Right atrium auricular region (tissue), 2 donors: ENCODE measurements at places on chromosomes 6 and 20.

DNA sequence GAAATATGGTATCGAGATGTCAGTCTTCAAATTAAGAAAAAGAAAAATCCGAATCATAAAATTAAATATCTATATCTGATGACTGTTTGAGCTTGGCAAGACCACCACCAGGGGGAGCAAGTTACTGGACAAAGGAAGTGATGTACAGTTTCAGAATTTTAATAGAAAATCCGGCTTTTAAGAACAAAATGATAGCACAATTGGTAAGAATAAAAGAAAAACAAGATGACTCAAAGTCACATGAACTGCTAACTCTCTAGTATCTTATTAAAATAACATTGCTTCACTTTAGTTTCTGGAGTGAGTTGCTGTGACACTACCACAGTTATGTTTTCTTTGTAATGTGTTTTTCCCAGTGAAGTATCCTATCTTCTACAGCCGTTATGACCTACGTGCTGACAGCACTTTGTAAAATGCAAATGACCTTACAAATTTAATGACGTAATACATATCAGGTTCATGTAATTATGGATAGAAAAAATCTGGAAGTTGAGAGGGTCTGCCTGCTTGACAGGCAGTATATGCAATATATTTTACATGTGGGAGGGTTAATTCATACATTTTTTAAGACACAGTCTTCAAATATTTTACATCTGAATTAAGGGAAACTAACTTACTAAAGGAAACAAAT lies 405.3 kb upstream of the HS3ST5 start:
- peak; percentile 59 for DNase-seq

GRCh38 chr20:40628877-40629276 lies 60.2 kb downstream of the MAFB start:
- peak; percentile 30 for DNase-seq

DNA sequence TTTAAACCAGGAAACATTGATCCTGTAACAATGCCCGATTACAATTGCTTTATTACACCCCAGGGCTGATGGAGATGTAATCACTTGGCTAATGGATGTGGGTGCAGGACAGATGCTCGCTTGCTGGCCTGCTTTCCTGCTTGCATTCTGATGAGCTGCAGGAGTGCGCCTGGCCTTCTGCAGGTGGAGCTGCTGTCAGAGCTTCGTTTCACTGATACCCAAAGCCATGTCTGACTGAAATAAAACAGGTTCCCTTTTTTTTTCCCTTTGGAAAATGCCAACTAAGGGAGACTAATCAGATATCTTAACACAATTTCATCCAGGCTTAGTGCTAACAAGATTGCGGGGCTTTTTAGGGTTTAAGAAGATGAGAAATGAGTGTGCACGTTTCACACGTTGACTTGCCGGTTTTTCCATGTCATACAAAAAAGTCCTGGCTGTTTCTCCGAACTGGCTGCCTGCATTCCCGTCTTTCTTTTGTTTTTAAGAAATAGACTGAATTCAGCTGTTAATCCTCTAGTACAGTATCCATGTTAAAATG lies 60.7 kb downstream of the VAPB start:
- DNase-seq: no peak

DNA sequence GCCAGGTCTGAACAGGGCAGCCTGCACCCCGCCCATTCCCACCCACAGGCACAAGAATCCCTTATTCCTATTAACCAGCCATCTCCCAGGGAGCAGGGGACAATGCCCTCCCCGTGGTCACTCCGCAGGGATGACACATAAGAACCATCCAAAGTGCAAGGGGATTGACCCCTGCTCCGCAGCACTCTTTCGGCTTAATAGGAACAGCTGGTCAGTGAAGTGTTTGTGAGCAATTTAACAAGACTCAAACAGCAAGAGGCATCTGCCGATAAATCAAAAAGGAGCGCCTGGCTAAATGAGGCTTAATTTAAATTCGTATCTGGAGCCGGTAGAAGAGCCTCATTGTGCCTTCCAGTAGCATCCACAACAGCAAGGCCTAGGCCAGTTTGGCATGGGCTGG lies 389.4 kb downstream of the RNGTT start:
- DNase-seq: no peak

GRCh38 chr20:47392015-47392720 lies 35.7 kb upstream of the ZMYND8 start:
- peak; percentile 71 for DNase-seq

DNA sequence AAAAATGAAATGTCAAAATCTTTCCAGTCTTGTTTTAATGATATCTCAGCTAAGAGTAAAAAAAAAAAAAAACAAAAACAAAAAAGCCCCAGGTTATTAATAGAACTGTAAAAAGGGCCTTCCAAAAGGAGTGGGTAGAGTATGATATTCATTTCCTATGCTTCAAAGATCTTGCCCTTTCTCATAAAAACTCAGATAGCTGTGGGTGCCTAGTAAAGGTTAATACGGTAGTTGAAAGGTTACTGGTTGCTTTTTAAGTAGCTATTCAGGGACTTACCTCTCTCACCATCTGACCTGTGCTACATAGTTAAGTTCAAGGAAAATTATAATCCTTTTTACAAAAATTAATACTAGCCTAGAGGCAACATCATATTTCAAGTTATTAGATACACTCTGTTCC lies 14.9 kb downstream of the TRMT6 start:
- DNase-seq: no peak

DNA sequence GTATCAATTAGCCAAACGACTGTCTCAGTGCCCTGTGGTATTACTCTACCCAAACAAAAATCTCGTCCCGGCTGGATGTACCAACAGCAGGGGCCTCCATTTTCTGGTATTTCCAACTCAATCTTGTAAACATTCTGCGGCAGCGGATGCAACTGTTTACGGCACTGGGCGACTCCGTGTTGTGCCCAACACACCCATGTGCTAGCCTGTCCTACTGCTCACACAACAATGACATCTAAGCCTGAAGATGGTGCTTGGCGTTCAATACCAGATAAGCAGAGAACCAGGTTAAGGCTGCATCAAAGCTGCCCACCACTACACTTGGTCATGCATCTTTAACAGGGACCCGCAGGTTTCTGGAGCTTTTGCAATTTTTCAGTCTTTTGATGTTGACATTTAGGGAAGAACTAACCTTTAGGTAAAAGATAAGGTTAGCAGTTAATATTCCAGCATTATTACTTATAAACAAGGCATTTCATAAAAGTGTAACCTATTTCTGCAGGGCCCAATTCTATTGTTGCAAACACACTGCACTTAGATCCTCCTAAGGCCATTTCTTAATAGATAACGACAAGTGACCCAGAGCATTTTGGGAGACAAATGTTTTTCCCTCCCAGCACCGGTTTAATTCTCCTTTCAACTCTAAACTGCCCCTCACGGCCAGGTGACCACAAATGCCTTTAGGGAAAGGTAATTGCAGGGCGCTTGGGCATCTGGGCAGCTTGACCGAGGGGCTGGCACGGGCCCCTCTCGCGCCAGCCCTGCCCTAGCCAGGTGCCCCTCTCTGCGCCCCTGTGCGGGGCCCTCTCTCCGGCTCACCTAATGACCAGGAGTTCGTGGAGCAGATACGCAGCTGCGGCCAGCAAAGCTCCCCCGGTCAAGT lies 945 bp downstream of the FAXC start:
- no peak for DNase-seq

DNA sequence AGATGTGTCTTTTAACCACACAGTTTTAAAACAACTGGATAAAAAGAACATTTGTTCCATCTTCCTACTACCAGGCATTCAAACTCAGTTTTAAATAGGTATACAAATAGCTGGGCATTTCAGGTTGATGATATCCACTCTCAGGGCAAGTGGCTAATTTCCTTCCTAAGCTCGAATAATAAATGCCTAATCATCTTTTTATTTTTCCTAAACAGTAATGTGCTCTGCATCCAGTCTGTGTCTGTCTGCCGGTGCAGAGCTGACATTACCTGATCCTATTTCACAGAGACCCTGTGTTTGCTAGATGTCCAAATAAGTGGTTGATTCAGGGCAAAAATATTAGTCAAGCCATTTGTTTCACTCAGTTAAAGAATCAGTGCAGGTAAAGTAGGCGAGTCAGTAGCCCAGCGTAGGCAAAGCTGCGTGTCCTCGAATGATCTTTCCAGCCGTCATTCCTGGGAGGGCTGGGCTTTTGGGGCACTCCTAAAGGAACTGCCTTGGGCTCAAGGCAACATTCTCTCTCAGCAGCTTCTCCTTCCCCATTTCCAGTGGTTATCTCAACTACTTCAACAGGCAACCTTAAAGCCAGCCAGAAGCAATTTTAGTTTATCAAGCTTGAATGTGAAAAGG lies 74.2 kb upstream of the BMP2 start:
- no peak for DNase-seq

- DNase-seq: peak; percentile 81
Measured at GRCh38 chr6:168469521-168469920, 28.5 kb downstream of the SMOC2 start.

DNA sequence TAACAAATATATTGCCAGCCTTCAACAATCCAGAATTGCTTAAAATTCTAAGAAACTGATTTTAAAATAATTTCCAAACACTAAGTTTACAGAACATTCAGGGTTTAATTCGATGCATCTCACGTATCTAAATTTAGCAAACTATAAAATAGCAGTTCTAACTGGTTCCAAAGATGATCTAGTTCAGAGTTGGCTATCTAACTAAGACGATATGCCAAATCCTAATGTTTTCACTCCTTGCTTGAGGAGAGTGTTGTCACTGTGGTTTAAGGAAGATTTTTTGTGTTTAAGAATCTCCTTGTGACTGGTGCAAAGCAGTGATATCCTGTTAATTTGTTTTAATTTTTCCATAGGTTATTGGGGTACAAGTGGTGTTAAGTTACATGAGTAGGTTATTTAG lies 311.5 kb upstream of the ID4 start:
- DNase-seq: no peak

DNA sequence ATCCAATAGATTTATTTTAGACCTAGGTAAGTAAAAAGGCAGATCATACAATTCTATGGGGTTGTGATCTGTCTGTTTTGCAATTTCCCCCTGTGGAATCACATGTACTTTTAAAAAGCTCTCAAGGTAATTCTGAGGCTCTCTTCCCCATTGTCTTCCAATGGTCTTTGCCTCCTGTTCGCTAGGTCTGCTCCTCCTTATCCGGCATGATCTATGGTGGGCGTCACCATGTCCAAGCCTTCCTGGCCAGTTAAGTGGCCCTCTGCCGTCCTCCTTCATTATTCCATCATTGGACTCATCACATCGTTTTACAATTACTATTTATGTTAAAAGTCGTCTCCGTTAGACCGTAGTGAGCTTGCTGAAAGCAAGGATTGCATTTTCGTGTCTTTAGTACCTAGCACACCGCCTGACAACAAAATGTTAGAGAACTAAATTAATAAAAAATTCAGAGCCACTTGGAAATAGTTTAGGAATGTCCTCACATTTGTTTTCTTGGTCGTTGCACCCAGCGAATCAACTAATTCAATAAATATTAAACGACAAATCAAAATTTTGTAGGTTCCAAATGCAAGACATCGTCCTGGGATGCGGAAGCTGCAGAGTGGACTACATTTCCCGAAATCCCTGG lies 2.2 kb upstream of the STXBP5 start:
- no peak for DNase-seq

- no peak for DNase-seq
Measured at GRCh38 chr6:111520524-111520923, 37.5 kb upstream of the REV3L start.

DNA sequence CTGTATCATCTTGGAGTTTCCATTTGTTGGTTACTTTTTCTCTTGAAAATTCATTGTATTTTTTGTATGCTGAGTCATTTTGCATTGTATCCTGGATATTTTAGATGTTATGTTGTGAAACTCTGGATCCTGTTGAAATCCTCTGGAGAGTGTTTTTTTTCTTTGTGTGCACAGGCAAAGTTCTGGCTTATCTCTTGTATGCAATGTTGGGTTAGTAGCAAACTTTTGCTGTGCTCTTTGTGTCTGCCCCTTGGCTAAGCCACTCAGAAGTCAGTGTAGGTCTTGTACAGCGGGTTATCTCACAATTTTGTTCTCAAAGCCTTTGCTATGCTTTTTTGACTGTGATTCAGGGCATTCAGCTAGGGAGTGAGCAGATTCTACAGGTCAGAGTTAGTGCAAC lies 29.1 kb upstream of the LMBRD1 start:
- no peak for DNase-seq

- peak; percentile 72 for DNase-seq
Measured at GRCh38 chr6:154154389-154154967, 115.4 kb downstream of the OPRM1 start.

- peak; percentile 88 for DNase-seq
Measured at GRCh38 chr6:5132731-5133130, 47.6 kb downstream of the PPP1R3G start.

GRCh38 chr6:134376785-134377184 lies 58.9 kb upstream of the SGK1 start:
- DNase-seq: no peak

- DNase-seq: no peak
Measured at GRCh38 chr6:33170176-33171015, 21.9 kb downstream of the COL11A2 start.

DNA sequence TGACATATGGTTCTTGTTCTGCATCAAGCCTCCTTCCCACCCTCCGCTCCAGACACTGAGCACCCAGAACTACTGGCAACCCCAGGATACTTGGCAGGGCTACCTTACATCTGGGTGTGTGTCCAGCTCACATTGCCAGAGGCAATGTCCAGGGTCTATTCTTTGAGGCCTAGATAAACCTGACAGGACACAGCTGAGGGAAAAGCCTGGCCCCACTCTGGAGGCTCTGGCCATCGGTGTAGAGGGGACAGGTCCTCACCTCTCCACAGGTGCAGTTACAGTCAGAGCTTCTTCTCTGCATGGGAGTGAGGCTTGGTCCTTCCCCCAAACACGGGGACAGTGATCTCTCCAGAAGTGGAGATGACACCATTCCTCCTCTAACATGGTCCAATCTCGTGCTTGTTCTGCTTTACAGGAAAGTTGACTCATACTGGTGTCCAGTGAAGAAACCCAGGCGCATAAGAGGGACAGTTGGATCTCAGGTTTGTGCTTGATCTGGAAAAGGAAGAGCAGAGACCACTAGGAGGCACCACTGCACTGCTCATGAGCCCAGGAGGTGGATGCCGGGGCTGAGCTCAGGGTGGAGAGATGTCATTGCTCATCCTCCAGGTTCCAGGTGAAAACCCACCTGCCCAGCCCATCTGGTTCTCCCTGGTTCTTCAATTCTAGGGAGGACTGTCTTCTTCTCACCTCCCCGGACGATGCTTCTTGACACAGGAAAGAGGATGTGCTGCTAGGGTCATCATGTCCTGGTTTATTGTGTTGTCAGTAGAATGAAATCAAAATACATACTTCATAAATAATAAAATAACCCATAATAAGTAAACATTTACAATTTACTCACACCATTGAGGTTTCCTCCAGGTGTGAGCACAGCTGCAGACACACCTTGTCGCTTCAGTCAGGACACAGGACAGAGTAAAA lies 14.7 kb downstream of the HLA-F start:
- no peak for DNase-seq
